Parietal lobe (tissue), 2 donors: ENCODE measurements at places on chromosomes 13 and 19. TPM values are rescaled to one million over a fixed set of nuclear protein-coding genes. Genes with fewer than 3 reads are reported as not detected.

The ASPDH gene
- 0.94 TPM for total RNA-seq

The ZNF554 gene
- 15.7 TPM for total RNA-seq

The PGLYRP2 gene
- not detected for total RNA-seq

The SHC2 gene
- 18.2 TPM for total RNA-seq

The S1PR4 gene
- 0.31 TPM for total RNA-seq

The KLC3 gene
- total RNA-seq: not detected

The DACH1 gene
- total RNA-seq: 7.8 TPM

The DNMT1 gene
- 71.1 TPM for total RNA-seq

The PTH2 gene
- total RNA-seq: not detected

The ZNF682 gene
- 25.0 TPM for total RNA-seq

The TIMM50 gene
- 41.6 TPM for total RNA-seq

The ARGLU1 gene
- total RNA-seq: 270 TPM

The IGFL2 gene
- 2.2 TPM for total RNA-seq

The KIR2DL3 gene
- total RNA-seq: not detected

The GJB6 gene
- total RNA-seq: 1.3 TPM

The DIRAS1 gene
- total RNA-seq: 23.8 TPM

The BCKDHA gene
- 42.3 TPM for total RNA-seq

The LILRB3 gene
- total RNA-seq: not detected

The KL gene
- 1.9 TPM for total RNA-seq

The ELSPBP1 gene
- not detected for total RNA-seq

The FPR3 gene
- not detected for total RNA-seq

The THAP8 gene
- total RNA-seq: 1.9 TPM

The ATXN8OS gene
- total RNA-seq: 2.2 TPM

The ACER1 gene
- total RNA-seq: not detected

The HSH2D gene
- total RNA-seq: not detected

The NOTCH3 gene
- total RNA-seq: 19.4 TPM

The ZNF836 gene
- 48.2 TPM for total RNA-seq

The SHISA2 gene
- total RNA-seq: 30.7 TPM

The ZNF222 gene
- total RNA-seq: 14.7 TPM
